Fibroblast of the aortic adventitia (primary cell): ENCODE measurements at places on chromosomes 16 and 17.

GRCh38 chr16:72934636-72935403, 113.1 kb downstream of the ZFHX3 start:
- peak; percentile 42 for DNase-seq

GRCh38 chr17:8005967-8006730, 3.7 kb downstream of the GUCY2D start:
- no peak for DNase-seq

DNA sequence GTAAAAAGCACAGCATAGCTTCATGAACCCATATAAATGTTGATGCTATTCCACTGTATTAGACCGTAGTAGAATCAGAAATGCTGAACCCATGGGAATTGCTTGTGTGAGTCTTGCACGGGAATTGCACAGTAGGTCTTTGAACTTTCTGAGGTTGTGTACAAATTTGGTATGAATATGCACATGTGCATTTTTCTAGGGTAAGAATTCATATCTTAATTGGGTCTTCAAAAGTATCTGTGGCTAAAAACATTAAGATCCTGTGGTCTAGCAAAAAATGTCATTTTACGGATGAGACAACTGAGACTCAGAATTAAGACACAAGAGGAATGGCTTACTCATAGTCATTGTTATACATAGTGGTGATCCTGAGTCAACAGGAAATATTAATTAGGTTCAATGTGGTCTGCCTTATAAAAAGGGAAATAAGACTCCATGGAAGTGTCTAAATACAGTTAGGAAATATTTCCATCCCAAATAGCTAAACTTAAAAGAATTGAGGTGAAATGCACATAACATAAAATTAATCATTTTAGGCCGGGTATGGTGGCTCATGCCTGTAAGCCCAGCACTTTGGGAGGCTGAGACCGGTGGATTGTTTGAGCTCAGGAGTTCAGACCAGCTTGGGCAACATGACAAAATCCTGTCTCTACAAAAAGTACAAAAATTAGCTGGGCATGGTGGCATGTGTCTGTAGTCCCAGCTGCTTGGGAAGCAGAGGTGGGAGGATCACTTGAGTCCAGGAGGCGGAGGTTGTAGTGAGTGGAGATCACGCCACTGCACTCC, 22.8 kb downstream of the TAOK1 start:
- DNase-seq = peak; percentile 59

- no peak for DNase-seq
These were observed 191.1 kb upstream of the IRX3 start for GRCh38 chr16:54477714-54478113.

GRCh38 chr16:84552135-84552534, 47.7 kb upstream of the MEAK7 start:
- DNase-seq = no peak

- peak; percentile 28 for DNase-seq
These were observed 12.7 kb downstream of the CNEP1R1 start for GRCh38 chr16:50037662-50038220.

- no peak for DNase-seq
These were observed 4.3 kb downstream of the COTL1 start for GRCh38 chr16:84613408-84614072.

GRCh38 chr17:52604105-52604504, 445.6 kb upstream of the CA10 start:
- no peak for DNase-seq

DNA sequence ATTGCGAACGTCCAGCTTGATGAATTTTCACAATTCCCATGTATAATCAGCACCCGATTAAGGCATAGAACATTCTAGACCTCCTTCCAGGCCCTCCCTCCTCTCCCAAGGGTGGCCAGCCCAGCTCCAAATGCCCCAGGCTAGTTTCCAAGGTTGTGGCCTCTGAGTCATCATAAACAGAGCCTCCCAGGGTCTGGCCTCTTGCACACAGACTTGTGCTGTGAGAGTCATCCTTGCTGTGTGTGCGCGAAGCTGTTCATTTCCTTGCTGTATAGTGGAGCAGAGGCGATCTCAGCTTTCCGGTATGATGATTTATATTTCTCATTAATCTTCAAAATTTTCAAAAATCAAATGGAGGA, 20.5 kb upstream of the JPH3 start:
- DNase-seq = peak; percentile 99

GRCh38 chr16:57675741-57676551, 7.8 kb downstream of the ADGRG3 start:
- peak; percentile 24 for DNase-seq

DNA sequence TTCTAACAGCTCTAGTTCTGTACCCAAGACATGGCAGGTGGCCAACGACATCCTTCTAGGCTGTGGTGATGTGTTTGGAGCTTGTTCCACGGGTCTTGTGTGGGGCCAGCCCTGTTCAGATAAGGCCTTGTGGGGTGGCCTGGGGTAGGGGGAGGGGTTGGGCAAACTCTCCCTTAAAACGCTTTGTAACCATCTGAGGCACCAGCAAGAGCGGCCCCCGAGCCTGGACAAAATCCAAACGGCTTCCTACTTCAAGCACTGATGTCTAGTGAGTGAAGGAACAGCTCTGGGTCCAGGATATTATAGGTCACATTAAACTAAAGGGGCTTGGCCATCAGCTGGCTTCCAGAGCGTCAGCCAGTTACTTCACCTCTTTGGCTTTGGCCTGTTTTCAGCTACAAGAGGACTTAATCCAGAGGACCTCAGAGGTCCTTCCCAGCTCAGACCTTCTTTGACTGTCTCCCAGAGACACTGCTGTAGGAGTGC, 11.9 kb downstream of the SERPINF1 start:
- peak; percentile 29 for DNase-seq

GRCh38 chr17:8158267-8159031, 4.3 kb downstream of the VAMP2 start:
- peak; percentile 92 for DNase-seq

- no peak for DNase-seq
These were observed 5.0 kb downstream of the CYBC1 start for GRCh38 chr17:82445542-82445941.

DNA sequence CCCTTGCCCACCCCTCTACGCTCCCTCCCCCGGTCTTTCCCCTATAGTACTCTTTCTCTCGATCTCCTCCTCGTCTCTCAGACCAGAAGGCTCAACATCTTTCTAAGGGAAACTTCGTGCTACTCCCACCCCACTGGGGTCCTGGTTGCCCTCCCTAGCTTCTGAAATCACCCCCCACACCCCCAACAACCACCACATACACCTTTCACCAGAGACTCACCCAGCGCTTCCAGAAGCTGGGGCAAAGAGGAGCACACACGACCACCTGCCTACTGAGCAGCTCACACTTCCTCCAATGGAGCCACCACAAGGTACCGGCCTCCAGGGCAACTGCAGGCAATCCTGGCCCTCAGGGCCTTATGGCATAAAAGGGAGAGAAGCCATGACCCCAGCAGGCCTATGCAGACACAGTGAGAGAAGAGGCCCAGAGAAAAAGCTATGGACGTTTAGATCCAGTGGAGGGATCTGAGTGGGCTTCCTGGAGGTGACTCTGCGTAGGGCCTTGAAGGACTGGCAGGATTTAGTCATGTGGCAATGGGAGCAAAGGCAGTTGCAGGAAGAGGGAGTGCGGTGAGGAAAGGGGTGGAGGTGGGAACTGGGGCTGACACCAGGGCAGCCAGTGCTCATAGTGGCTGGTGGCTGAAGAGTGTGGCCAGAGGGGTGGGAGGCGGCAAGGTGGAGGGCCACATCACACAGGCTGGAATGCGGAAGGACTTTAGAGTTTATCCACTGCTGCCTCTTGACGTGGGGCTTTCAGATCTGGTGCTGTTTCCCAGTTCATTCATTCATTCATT, 12.1 kb upstream of the TMEM92 start:
- no peak for DNase-seq

DNA sequence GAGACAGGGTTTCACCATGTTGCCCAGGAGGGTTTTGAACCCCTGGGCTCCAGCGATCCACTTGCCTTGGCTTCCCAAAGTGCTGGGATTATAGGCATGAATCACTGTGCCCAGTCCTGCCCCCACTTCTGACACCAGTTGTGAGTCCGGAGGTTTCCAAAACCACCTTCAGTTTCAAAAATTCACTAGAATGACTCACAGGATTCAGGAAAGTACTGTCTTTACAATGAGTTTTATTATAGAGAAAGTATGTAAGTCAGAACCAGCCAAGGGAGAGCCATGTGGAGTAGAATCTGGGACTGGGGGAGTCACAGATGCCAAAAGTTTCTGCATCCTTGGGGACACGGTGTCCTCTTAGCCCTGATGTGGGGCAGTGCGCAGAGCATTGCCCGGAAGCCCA, 55.1 kb downstream of the PLD6 start:
- DNase-seq = peak; percentile 78

GRCh38 chr16:66562409-66562808, 3.8 kb upstream of the CMTM1 start:
- DNase-seq = no peak

GRCh38 chr17:48392857-48393256, 37.2 kb downstream of the SKAP1 start:
- no peak for DNase-seq

GRCh38 chr16:63752347-63752746, 1369.5 kb downstream of the CDH11 start:
- no peak for DNase-seq

- DNase-seq = peak; percentile 59
These were observed 141.3 kb downstream of the HS3ST3A1 start for GRCh38 chr17:13460261-13461000.

GRCh38 chr17:57271821-57272220, 15.5 kb downstream of the MSI2 start:
- no peak for DNase-seq

DNA sequence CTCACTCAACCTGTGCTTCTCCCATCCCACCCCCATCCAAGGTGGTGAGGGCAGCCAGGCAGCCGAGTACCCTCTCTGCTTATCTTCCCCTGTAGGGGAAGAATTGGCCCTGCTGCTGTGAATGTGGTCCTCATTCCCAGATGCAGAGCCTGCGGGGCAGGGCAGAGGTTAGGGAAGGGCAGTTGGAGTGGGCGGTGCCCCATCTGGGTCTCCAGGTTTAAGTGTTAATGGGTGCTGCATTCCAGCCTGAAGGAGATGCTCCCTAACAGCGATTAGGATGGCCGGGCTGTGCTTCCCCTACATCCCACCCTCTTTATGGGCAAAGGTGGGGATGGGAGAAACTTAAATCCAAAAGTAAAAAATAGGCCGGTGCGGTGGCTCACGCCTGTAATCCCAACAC, 12.1 kb downstream of the TMEM95 start:
- no peak for DNase-seq

GRCh38 chr17:51056813-51057510, 63.7 kb downstream of the SPAG9 start:
- peak; percentile 94 for DNase-seq

- DNase-seq = no peak
These were observed 22.3 kb downstream of the USP36 start for GRCh38 chr17:78818152-78818846.

GRCh38 chr17:15436473-15437302, 30.7 kb downstream of the CDRT4 start:
- peak; percentile 68 for DNase-seq

- no peak for DNase-seq
These were observed 52.8 kb downstream of the NTN1 start for GRCh38 chr17:9074131-9074530.
